Smooth muscle cell of the umbilical artery (primary cell): ENCODE measurements at places on chromosomes 4 and X. TPM values are rescaled to one million over a fixed set of nuclear protein-coding genes. Genes with fewer than 3 reads are reported as not detected.

The SCD5 gene
- 12.2 and 13.5 TPM in 2 replicates for total RNA-seq

The ARAP2 gene
- 1.2 and 3.1 TPM in 2 replicates for total RNA-seq

The UCP1 gene
- total RNA-seq, result not detected in 2 replicates

The LRIT3 gene
- total RNA-seq, result under 0.01 and 0.05 TPM in 2 replicates

The EGF gene
- 5.9 and 11.3 TPM in 2 replicates for total RNA-seq

The UGT2B7 gene
- 0.23 and 2.4 TPM in 2 replicates for total RNA-seq

The SRPX2 gene
- total RNA-seq, result 122 and 176 TPM in 2 replicates
